ENCODE measurements at places on chromosomes 2 and 18.

DNA sequence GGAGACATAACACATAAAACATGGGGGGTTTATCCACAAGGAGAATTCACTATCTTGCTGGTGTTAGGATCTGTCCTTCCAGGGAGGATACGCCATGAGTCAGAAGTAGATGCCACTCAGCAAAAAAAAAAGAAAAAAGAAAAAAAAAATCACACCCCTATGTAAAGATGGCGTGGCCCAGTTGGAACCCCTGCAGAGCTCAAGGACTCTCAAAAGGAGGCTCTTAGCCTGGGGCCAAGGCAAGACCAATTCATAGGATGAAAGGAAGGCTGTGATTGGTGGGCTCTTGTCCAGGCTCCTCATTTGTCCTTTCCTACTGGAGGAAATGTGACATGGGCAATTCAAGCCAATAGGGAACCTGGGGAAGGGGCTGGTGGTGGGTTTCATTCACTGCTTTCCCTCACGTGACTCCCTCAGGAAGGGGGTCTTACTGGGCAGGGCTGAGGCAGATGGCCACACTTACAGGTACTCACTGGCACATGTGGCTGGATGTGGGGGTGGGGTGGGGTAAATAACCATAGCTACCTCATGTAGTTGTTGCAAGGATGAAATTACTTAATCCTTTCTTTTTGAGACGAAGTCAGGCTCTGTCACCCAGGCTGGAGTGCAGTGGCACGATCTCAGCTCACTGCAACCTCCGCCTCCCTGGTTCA is 38.7 kb upstream of the HAAO start:
- no peak for DNase-seq

GRCh38 chr2:137525641-137526190 is 438.6 kb upstream of the HNMT start:
- no peak for DNase-seq

GRCh38 chr2:41774011-41774605 is 273.7 kb upstream of the PKDCC start:
- DNase-seq: no peak

DNA sequence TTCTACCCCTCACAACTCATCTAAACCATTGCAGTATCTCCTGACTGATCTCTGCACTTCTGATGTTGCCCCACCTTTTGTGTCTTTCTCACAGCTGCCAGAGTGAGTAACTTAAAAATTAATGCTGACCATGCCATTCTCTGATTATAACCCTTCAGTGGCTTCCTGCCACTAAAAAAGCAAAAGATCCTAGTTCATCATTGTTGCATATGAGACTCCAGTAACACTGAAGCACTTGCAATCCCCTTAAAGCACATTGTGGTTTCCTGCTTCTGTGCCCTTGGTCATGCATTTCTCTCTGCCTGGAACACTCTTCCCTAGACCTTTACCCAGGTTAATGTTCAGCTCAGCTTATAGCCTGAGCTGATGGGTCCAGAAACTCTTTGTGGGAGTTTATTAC is 95.1 kb upstream of the WDSUB1 start:
- DNase-seq: no peak

DNA sequence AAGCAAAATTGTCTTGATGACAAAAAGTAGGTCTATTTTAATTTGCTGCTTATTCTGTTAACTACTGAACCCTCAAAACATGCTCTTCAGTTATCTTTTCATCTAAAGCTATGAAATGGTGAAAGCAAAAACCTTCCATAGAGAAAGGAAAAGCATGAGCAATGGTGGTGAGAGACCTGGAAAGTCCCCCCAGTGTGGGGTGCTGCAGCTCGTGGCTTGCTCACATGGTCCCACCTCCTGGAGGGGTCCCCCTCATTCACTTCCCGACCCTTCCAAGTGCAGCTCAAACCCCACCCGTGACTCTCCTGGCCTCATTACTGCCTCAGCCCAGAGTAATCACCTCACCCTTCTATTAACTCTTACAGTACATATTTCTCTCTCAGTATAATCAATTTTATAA is 301.8 kb upstream of the HNRNPA3 start:
- no peak for DNase-seq
